ENCODE measurements at places on chromosomes 1 and 21.

GRCh38 chr1:116321766-116322175 is 51.3 kb upstream of the ATP1A1 start:
- DNase-seq, result no peak

DNA sequence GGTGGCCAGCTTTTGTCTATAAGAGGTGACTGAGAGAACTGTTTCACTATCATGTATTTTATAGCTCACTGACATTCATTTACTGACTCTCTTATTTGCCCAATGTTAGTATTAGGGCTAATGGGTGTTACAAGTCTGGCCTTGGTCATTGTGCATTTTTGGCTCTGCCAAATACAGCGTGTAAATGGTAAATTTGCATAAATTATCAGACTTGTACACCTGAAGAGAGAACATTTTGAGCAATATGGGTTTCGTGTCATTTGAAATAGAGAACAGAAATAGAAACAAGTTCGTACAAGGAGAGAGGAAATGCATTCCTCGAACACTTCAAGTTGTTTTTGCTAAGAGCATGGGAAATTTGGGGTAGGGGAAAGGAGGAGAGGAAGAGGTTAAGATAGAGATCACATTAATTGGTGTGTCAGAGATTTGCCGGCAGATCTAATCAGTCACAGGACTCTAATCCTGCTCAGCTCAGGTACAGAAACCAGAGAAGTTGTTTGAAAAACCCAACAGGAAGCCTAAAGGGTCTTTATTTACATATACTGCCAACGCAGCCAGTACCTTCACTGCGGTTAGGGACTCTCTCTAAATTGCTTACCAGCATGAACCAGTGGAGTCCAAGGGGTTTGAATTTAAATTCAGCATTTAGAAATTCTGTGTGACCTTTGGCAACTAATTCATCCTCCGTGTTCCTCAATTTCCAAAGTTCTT is 261.5 kb downstream of the GPATCH2 start:
- no peak for DNase-seq

DNA sequence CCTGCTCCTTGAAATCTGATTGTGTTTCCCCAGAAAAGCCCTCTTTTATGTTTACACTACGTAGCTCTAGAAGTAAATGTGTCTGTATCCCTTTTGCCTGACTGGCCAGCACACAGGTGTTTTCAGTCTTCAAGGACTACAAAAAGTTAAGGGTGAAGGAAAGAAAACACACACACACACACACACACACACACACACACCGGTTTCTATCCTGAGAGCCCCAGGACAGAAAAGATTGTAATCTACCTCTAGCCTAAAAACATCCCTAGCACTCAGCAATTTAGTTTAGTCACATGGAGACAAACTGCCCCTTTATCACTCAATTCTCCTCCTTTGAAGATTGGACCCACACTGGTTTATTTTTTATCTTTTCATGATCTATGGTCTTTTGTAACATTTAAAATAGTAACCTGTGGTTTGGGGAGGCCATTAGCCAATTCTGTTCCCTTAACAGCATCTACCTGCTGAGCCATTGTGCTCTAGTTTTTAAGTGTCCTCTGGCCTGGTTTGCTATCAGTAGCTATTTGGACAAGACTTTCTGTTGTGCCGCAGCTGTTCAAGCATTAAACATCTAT is 15.8 kb upstream of the TRIM45 start:
- DNase-seq, result no peak

DNA sequence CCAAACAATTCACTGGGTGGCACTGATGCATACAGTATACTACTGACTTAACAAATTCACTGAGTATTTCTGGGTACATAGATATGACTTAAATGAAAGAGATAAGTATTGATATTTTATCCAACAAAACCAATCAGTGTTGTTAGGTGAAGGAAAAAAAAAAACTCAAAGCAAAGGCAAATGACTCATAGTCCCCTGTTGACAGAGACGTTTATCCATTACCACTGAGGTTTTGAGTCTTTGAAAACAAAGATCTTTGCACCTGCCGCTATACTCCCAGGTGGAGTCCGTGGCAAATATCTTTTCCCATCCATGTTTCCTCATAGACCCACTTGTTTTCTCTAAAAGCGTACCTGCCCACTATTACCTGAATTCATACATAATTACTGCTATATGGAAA is 18.4 kb downstream of the DYNLT5 start:
- DNase-seq, result no peak

- no peak for DNase-seq
Observed at GRCh38 chr1:201285846-201286245, 2.5 kb downstream of the PKP1 start.

DNA sequence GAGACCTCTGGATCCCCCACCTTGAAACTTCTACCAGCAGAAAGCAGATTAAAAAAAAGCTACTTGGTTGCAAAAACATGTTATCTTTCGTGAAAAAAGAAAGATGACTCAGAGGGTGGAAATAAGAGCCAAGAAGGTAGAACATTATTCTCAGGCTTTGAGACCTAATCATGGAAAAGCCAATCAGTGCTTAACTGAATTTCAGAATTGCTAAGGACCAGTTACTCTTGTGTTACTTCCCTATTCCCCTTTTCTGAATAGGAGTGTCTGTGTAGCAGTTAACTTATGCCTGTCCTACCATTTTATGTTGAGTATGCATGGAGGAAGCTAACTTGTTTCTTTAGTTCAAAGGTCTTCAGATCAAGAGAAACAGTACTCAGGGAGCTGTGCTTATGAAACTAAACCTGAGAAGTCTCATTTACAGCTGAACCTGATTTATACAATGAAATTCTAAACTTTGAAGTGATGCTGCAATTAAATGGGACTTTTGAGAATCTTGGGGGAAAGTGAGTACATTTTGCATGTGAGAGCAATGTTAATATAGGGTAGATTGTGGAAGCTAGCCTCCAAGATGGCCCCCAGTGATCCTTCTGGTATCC is 15.1 kb upstream of the FOXD3 start:
- no peak for DNase-seq

DNA sequence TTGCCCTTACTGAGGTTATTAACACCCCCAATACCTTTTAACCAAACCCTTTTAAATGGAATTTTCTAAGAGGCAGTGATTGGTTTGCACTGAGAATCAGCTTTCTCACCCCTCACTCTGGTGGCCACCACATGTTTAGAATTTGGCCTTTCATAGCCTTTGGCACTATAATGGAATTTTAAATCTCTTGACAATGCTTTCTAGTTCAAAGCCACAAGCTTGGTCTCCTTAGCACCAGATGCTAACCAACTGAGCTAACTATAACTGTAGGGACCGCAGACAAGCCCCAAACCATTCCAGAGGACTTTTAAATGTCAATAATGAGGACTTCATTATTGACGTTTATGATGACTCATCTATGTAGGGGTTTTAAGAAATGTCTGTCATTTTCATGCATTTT is 238.7 kb upstream of the SNX7 start:
- no peak for DNase-seq

- DNase-seq, result no peak
Observed at GRCh38 chr21:31221043-31221442, 123.0 kb downstream of the TIAM1 start.

DNA sequence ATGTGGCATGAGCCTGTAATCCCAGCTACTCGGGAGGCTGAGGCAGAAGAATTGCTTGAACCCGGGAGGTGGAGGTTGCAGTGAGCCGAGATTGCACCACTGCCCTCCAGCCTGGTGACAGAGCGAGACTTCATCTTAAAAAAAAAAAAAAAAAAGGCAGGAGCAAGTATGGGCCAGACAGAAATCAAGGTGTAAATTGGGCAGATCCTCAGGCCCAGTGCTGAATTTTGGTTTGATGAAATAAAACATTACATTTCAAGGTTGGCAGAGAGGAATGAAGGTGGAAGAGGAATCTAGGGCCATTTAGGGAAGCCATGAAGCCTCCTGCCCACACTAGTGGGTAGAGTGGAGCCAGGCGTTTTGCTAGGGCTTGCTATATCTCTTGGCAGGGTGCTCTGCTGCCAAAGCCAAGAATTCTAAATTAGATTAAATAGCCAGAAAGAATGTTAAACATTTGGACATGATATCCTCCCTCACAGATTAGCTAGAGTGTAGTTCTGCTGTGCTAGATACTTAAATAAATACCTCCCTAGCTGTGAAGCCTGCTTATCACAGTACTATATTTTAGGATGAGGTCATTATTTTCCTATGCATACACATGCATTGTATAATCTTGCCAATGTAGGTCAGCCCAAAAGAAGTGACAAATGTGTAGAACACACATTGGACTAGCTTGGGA is 16.6 kb upstream of the LGALS8 start:
- no peak for DNase-seq

DNA sequence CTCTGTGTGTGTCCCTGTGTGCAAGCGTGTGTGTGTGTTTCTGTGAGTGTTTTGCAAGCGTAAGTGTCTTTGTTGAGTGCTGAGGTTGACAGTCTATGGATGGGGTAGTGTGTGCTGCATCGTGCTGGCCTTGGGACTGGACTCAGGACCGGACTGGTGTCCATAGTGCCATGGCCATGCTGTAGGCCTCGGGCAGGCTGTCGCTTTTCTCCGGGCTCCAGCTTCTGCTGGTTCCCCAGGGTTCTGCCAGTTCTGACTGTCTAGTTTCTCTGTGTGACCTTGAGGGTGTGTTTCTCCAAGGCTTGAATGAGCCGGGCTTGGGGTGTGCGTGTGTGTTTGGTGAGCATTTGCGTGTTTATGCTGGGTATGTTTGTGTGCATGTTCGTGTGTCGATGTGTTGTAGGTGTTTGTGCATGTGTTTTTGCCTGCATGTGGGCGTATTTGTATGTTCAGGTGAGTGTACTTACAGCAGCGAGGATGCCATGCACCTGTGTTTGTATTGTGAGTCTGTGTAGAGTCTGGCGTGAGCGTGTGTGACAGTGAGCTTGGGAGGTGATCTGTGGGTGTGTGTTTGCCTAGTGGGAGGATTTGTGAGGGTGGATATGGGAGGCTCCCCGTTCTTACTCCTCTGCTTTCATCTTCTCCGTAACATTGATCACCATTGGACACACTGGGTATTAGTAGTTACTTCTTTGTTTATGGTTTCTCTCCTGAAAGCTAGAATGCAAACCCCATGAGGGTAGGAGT is 51.7 kb upstream of the POU3F1 start:
- DNase-seq, result no peak

GRCh38 chr1:28147264-28148094 is 29.0 kb downstream of the PTAFR start:
- DNase-seq, result no peak
